NCI-H345 (cell line): ENCODE measurements at places on chromosomes 3 and 15.

GRCh38 chr3:3105246-3105645, 4.9 kb downstream of the IL5RA start:
- no peak for DNase-seq

- DNase-seq = no peak
These were observed 1046.3 kb downstream of the ROBO2 start for GRCh38 chr3:78086150-78086549.

DNA sequence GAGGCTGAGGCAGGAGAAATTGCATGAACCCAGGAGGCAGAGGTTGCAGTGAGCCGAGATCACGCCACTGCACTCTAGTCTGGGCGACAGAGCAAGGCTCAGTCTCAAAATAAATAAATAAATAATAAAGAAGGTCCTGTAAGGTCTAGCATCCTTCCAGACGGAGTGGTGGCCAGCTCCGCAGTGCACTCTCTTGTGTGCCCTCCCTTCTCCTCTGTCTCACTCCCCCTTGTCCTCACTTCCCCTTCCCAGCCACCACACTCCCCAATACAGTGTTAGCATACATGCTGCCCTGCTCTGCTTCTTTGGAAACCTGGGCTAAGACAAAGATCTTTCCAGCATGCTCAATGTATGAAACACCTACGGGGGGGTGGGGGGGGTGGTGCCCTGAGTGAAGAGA, 3.4 kb upstream of the CLN6 start:
- no peak for DNase-seq

- no peak for DNase-seq
These were observed 18.2 kb downstream of the PEX5L start for GRCh38 chr3:180018543-180018942.

GRCh38 chr3:55585856-55586255, 98.8 kb upstream of the WNT5A start:
- no peak for DNase-seq

- DNase-seq = no peak
These were observed 96.9 kb downstream of the HMG20A start for GRCh38 chr15:77517579-77517978.

GRCh38 chr15:91974321-91974720, 120.8 kb downstream of the SLCO3A1 start:
- no peak for DNase-seq

DNA sequence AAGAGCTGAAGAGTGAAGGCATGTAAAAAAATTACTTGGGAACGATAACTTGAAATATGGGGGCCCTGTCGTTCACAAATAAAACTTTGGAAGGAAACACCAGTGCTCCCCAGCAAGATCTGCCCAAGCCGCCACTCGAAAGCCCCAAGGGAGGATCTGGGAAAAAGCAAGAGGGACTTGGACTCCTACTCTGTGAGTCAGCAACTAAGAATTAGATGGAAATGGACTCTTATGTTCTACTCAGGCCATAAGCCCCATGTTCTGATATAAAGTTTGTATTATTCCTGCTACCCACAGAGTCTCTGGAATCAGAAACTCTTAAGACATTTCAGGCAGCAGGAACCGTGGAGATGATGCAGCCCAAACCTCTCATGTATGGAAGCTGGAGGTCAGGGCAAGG, 75.7 kb downstream of the ITGB5 start:
- DNase-seq = no peak

DNA sequence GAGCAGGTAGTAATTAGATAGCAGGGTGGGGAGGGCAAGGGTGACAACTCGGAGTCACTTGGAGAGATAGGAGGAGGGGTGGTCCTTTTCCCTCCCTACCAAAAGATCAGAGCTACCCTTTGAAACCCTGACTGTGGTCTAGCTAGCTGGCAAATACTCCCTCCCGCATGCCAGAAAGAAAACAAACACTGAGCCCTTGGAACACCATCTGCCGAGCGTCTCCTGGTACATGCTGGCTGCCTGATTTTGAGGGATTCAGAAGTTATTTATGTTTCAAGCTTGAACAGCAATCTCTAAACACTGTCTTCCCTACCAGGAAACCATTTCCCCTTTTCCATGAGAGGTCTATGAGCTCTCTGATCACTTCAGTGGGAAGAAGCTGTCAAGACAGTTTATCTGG, 291.6 kb upstream of the CFAP20DC start:
- DNase-seq = no peak

GRCh38 chr15:66611257-66612053, 45.7 kb upstream of the LCTL start:
- no peak for DNase-seq

DNA sequence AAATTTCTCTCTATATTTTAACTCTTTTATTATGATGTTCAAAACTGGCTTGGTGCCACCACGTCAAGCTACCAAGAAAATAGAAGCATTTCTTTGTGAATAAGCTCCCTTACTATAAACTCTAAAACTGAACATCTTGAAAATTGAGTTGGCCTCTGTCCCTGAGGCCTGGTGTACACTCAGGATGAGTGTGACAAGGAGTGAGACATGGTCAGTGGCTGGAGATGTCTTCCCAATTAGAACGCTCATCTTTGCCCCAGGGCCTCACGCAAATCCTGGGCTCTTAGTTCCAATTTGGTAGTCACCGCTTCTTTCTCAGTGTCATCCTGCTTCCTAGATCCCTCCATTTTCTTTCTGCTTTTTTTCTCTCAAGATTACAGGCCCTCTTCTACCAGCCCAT, 26.2 kb downstream of the SLC2A2 start:
- no peak for DNase-seq

DNA sequence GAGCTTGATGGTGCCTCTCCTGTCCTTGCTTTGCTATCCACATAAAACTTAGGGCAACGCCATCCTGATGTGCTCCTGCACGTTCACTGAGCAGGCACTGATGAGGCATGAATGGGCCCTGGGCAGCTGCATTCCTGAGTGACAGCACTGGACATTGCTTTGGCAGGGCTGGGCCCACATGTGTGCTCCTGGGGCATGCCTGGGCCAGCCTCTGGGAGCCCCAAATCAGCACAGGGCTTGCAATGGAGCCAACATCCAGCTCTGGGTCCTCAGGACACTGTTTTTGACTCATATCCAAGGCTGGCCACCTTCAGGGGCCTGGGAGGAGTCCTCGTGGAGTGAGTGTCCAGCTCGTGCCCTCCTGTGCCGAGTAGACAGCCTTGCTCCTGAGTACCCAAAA, 5.9 kb upstream of the TKT start:
- no peak for DNase-seq

DNA sequence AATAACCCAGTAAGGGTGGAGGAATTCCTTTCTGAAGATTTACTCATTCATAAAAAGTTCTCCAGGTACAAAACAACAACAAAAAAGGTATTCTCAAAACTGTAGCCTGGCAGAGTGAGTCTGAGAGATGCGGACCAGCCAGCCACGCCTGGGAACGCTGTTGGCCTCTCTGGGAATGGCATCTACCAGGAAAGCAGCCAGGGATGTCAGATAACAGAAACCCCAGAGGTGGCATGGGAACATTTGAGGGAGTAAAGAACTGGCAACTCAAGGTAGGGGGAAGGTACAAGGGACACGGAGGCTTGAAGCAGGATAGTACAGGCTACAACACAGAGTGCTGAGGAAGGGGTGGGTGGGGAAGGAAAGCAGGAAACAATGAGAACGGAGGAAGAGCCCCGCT, 7.1 kb upstream of the AP3S2 start:
- DNase-seq = no peak

DNA sequence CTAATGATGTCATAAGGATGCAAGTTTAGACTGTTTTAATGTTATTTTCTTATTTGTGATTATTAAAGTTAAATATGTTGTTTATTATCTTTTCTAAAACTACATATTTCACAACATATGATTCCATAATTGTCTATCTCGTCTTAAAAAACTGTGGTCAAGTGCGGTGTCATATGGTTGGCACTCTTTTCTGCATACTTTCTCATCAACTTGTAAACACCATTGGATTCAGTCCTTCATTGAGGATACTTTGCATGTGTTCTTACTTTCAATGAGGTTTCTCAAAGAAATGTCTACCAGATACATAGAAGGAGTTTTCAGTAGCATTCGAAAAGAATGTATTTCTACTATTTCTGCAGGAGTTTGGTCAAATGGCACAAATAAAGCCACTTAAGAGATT, 22.0 kb upstream of the ALPK3 start:
- DNase-seq = no peak

DNA sequence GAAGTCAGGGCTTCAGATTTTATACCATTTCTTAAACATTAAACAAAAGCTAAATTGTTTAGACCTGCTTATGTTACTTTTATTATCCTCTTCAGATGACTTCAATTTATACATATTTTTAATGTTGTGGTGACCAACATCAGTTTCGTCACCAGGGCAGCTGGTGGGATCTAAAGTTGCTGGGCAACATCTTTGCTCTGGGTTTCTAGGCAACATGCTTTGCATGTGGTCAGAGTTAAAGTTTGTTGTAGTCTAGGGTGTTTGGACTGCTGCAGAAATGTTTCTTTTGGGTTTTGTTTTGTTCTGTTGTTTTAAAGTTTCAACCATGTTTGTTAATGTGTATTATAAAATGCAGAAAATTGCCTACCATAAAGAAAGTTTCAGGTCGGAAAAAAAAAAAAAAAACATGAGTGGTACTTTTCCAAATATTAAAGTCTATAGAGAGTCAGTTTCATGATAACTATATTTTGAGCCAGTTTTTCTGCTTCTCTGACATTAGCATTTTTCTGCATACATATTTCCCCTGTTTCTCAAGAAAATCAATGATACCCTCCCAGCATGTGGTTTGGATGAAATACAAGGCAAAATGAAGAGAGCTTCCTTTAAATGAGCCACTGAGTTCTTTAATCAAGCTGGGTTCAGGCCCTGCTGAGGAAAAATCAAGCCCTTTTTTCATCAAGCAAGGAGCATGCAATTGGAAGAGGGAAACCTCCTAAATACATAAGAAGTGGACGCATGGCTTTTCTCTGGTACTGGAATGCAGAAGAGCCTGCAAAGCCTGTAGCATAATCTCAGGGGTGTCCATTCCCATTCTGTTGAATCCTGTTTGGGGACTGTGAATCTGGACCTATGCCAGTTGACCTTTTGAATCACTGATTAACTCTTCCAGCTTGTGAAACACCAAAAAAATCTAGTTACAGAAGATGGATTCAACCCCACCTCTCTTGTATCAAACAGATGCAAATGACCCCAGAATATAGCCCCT, 35.0 kb upstream of the VGLL3 start:
- no peak for DNase-seq

DNA sequence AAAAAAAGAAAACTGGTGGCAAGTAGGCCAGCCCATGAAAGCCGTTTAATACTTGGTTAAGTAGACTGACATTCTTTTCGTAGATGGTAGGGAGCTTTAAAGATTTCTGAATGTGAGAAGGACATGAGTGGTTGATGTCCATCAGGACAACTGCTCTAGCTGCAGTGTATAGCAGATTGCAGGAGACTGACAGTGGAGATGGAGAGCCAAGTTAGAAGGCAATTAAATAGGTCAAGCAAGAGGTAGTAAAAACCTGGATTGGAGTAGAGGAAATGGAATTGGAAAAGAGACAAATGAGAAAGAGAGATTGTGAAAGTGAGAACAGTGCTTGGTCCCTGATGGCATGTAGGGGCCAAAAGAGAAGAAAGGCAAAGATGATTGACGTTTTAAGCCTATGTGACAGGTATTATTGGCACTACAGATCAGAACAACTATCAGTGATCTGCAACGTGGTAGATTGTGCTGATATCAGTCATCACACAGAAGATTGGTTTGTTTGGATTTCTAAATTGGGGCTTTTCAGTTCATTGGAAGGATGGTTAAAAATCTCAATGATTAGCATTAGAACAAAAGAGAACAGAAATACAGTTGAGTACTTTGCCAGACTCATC, 74.0 kb downstream of the CNTN4 start:
- peak; percentile 48 for DNase-seq

DNA sequence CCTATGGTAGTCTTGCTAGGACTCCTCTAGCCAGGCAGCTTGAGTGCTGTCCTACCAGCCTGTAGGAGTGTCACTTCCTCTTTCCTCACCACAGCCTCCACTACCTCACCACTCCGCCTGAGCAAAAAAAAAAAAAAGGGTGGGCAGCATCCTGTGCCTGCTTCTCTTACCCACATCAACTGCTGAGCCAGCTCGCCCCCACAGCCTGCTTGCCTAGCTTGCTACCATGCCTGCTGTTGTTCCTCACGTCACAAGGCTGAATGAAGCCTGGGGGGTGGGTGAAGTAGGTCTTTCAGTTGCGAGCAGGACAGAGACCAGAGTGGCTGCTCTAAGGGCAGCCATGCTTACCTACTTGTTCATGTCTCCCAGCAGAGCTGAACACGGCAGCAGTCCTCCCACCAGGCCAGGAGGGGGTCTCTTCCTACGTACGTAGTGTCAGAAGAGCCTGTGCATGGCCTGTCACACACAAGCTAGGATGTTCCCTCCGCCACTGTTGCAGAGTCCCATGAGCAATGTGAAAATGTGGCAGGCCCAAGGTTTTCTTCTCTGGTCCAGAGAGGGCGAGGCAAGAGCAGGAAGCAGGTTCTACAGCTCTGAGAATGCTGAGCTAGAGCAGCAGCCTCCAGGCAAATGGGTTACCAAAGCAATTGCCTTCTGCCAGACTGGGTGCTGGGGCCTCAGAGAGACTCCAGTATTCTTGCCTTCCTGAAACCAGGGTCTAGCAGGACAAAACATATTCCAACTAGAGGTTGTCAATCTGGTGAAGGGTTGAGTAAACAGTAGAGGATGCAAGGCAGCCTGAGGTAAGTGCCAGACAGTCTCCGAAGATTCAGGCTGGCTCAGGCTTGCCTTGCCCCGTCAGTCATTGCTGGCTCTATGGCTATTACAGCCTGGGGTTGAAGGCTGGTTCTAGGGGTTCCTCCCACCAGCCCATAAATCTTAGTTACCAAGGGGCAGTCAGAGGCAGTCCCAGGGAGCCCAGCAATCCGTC, 8.1 kb downstream of the PPM1M start:
- DNase-seq = no peak

DNA sequence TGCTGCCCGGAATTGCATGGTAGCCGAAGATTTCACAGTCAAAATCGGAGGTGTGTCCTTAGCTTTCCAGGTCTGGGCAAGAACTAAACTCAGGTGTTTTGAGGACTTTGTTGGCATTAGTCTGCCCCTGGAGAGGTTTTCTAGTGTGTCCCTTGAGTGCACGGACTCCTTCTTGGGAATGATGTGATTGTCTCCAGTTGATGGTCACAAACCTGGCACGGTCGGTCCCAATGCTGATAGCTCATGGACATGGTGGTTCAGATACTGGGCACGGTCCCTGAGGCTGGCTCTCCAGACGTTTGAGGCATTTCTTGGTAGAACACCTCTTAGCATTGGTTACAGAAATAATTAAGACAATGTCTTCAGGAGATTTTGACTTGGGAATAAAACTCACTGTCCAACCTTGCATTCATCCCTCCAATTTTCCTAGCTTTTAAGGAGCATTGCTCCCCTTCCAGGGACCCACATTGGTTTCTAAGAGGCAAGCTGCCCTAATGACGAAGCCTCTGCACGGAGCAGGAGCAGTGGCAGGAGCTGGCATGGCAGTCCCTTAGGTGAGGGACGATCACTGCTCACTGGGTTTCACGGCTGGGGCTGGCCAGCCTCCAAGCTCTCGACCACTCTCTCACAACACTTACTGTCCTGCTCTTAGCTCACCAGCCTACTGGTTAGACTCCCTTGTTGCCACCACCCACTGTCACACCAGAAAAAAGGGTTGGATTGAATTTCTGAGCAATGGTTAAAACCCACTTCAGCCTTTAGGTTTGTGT, 68.1 kb downstream of the PGPEP1L start:
- DNase-seq = no peak

- peak; percentile 87 for DNase-seq
These were observed 546 bp downstream of the EIF4A2 start for GRCh38 chr3:186783731-186784515.
